ENCODE measurements at places on chromosomes 1 and 21.
A peak's percentile ranks its signal among the peaks of the same experiment; 100 is the strongest.

- DNase-seq: peak; percentile 36
Measured at GRCh38 chr1:2314273-2314802, 77.0 kb downstream of the MORN1 start.

DNA sequence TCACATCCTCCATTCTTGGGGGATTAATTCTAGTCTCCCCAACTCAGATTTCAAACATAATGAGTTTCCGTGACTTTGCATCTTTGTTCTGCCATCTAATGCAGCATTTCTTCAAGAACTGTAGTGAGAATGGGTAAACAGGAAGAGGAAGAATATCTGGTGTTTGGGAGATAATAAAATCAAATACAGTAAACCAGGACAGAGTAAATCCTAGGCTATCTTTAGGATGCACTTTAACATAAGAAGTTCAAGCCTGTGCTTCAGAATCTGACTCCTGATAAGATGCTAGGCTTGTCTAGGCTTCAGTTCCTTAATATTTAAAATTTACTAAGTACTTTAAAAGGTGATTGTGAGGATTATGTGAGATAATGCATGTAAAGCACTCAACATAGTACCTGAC is 27.9 kb downstream of the PATJ start:
- DNase-seq: no peak

DNA sequence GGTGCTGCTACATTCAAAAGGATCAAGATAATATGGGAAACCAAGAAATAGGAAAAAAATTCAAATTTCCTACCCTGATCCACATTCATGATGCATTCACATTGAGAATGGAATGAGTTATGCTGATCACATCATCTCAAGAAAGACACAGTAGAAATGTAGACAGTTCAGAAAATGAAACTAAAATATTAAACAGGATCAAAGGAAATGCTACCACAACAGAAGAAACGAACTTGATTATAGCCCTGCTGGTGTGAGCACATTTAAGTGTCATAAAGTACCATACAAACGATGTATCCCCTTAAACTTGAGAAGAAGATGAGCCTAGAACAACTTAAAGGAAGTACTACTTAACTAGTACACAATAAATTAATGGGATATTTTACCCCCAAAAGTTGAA is 21.3 kb downstream of the SYDE2 start:
- DNase-seq: no peak

DNA sequence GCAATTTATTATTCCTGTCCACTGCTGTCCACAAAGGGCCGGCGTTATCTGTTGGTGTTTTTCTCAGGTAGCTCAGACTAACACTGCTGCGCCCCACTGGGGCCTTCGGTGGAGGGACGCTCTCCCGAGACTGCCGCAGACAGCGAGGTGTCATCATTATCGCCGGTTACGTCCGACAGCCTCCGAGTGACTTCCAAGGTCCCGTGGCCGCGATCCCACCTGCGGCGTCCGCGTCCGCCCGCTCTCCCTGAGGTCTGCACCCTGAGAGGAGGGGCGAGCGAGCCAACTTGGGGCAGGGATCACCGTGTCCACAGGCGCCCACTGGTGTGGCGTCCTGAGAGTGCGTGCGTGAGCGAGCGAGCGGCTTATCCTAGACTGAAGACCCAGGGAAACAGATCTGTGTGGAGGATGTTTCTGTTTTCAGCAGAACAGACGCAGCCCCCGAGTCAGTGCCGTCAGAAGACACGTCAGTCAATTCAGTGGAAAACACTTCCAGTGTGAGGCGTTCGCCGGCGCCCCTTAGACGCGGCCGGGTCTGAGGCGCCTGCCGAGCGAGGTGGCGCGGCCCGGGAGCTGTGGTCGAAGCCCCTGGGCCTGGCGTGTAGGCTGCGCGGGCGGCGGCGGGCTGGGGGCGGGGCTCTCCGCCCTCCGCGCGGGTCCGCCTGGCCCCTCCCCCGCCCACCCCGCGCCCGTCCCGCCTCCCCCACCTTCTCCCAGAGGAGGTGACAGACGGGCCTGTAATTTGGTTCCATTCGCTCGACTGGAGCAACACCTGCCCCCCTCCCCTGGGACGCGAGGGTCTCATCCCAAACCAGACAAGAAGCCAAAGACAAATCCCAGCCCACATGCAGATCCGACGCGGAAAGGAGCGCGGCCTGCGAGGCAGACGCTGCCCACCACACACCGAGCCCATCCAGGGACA is 12.6 kb downstream of the NHLH2 start:
- peak; percentile 9 for DNase-seq

- DNase-seq: no peak
Measured at GRCh38 chr1:211527006-211527405, 35.0 kb upstream of the RD3 start.

DNA sequence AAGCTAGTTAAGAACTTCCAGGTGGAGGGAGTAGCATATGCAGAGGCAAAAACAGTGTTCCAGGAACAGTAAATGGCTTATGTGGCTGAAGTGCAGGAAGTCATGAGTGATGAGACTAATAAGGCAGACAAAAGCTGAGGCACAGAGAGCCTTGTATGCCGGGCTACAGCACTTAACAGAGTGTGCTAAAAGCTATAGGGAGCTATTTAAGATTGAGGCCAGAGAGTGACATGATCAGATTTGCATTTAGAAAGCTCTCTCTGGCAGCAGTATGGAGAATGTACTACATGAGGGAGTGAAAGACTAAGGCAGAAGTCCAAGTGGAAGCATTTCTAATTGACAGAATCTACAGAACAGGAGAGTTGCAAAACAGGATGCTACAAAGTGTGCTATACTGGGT is 38.6 kb downstream of the WASF2 start:
- DNase-seq: no peak

GRCh38 chr1:65421351-65422025 is 1.0 kb downstream of the LEPR start:
- DNase-seq: peak; percentile 23

DNA sequence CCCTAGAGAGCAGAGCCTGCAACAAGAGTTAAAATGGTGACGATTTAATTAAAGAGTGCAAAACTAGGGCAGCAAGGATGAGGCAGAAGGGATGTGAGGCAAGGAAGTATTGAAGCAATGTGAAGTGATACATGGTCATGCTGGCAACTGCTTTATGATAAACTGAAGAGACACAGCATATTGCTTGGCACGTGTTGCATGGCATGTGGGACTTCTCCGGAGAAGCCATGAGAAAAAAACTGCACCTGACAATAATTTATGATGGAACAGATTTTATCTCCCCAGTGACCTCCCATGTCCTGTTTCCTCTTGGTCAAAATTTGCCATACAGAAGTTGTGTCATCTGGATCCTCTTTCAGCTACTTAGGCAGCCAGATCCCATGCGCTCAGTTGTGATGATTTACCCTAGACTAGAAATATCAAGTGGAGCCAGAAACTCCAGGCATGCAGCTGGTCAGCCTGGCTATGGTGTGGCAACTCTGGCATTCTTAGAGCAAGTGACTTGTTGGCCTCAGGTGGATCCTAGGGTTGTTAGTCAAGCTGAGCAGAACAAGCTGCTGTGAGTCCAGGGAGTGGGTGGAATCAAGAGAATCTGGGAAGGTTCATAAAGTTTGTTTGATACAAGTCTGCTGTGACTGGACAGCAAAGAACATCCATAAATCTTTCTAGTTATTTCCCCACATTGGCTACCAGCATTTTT is 611.4 kb upstream of the USP24 start:
- peak; percentile 24 for DNase-seq

DNA sequence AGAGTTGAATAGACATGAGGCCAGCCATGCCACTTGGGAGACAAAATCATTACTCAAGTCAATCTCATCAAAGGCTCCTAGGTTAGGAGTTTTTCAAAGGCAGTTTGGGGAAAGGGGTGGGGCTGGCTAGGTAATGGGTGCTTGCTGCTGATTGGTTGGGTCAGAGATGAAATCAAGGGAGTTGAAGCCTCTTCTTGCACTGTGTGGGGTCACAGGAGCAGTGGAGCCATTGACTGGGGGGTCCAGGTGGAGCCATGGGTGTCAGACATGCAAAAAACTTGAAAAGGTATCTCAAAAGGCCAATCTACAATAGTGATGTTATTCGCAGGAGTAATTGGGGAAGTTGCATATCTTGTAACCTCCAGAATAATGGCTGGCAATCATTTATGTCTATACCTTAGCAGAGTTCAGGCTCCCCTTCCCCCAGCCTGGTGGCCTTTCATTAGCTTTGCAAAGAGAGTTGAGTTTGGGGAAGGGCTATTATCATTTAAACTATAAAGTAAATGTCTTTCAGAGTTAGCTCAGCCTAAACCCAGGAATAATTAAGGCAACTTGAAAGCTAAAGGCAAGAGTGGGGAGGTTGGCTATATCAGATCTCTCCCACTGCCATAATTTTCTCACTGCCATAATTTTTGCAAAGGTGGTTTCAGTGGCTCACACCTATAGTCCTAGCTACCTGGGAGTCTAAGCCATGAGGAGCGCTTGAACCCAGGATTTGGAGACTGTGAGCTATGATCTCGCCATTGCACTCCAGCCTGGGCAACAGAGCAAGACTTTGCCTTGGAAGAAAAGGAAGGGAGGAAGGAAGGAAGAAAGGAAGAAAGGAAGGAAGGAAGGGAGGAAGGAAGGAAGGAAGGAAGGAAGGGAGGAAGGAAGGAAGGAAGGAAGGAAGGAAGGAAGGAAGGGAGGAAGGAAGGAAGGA is 7.8 kb upstream of the PINK1 start:
- DNase-seq: no peak

DNA sequence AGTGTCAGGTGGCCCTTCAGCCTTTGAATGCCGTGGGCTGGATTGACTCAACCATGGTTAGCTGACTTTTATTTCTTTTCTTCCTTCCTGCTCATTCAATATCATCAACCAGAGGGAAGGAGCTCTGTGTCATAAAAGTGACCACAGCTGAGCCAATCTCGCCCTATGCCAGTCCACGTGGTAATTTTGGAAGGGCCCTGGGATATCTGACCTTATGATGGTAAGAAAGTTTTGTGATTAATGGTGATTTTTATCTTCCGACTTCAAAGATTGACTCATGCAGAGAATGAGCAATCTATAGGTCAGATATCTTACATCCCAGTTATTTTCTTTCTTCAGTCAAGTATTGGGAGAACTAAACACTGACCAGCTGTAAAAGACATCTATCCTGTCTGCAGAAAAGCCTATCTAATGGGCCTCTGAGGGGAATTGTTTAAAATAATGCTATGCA is 170.3 kb downstream of the ZC3H11B start:
- peak; percentile 73 for DNase-seq

DNA sequence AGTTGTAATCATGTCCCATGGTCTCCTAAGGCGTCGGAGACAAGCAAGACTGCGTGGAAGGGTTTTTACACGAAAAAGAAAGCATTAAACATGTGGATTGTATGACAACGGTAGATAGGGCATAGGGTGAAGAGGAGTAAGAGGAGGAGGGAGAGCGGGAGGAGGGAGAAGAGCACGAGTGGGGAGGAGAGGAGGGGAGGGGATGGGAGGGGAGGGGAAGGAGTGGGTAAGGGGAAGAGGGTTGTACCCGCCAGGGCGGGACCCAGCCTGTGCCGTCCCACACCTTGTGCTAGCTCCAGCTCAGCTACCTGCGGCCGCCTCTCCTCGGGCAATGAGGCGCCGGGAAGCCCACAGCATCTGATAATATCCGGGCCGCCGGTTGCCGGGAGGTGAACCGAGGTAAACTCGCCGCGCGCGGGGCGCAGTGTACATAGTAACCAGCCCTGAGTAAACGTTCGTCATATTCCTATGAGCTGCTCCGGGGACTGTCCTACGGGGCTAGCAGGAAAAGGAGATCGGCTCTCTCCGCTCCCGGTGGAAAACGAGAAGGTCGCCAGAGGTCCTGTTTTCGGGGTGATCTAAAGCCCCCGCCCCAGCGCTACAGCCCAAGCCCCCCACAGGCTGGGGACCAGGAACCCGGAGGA is 449 bp upstream of the RCAN3 start:
- peak; percentile 53 for DNase-seq

- DNase-seq: no peak
Measured at GRCh38 chr1:119492763-119493162, 14.2 kb upstream of the HSD3B1 start.

DNA sequence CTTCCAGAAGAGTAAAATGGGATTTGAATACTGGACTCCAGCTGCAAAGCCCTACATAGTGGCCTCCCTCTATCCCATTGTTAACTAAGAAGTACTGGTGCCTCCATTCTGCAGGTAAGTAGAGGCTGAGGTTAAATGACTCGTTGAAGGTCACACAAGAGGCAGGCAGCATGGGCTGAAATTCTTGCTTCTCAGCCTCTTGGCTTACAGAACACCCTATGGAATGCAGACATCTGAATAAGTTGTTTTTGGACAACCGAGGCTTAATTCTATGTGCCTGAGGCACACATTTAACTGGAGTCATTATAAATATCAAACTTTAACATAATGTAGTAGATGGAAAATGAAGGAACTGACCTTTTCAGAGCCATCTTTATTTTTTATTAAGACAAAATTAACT is 5.7 kb downstream of the DNAJC11 start:
- peak; percentile 28 for DNase-seq

DNA sequence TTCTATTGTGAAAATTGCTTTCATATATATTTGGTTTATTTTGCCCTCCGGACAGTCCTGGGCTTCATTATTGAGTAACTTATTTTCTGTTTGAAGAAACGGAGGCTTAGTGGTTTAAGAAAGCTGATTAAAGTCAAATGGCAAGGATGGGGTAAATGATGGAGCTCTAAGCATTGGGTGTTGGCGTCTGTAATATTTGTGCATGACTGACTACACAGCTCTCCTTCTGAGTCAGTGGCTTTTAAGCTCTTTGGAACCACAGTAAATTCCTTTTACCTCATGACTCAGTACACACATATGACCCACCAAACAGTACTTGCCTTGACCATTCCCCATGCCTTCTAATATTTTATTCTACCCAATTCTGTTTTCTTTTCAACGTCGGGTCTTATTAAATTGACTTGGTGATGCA is 21.0 kb downstream of the B3GALT5 start:
- peak; percentile 92 for DNase-seq

GRCh38 chr1:168141871-168142385 is 5.2 kb upstream of the GPR161 start:
- DNase-seq: no peak

DNA sequence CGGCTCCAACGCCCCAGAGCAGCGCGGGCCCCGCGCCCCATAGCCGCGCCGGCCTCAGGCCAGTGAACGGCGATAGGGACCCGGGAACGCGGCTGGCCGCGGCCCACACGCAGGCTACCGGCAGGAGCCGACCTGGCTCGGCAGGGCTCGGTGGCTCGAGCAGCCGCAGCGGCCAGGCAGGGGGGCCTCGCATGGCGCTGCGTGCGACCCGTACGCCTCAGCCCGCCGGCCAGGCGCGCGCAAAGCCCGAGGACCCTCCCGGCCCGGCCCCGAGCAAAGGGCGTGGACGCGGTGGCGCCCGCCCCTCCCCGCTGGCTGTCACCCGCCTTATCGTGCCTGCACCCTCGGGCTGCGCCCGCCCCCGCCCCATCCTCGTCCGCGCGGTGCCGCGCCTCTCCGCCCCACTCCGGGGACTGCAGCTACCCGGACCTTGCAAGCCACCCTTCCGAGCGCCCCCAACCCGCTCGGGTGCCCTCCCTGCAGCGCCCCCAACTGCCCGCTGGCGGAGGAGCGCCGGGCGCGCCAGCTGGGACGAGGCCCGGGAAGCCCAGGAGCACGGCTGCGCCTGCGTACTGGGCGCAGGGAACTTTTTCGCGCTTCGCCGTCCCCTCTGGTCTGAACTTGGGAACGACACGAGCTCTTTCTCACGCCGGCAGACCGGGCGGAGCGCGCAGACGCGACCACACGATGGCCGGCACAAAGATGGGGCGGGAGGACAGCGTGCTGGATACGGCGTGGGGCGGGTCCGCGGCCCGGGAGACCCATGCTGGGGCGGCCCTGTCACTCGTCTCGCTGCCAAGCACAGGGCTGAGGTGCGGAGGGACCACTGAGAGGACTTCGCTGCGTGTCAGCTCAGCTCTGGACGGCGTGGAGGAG is at the start of gene ABCB10:
Gene ABCB10, minus strand, starts transcription at position 248 of the 876 bp plus-strand sequence. Its CDS starts 55 bp downstream, at position 193.
- peak; percentile 96 for DNase-seq

Measured in IMR-90 (cell line).